ENCODE measurements at places on chromosomes 13 and 19.

GRCh38 chr13:33275916-33276315 lies 9.6 kb downstream of the STARD13 start:
- H3K4me1 ChIP-seq = peaks cover 13% of the 10 kb centered on the region
- no peaks in the 10 kb centered on the region for H3K36me3 ChIP-seq
- no peak overlapping the region for H3K4me3 ChIP-seq

DNA sequence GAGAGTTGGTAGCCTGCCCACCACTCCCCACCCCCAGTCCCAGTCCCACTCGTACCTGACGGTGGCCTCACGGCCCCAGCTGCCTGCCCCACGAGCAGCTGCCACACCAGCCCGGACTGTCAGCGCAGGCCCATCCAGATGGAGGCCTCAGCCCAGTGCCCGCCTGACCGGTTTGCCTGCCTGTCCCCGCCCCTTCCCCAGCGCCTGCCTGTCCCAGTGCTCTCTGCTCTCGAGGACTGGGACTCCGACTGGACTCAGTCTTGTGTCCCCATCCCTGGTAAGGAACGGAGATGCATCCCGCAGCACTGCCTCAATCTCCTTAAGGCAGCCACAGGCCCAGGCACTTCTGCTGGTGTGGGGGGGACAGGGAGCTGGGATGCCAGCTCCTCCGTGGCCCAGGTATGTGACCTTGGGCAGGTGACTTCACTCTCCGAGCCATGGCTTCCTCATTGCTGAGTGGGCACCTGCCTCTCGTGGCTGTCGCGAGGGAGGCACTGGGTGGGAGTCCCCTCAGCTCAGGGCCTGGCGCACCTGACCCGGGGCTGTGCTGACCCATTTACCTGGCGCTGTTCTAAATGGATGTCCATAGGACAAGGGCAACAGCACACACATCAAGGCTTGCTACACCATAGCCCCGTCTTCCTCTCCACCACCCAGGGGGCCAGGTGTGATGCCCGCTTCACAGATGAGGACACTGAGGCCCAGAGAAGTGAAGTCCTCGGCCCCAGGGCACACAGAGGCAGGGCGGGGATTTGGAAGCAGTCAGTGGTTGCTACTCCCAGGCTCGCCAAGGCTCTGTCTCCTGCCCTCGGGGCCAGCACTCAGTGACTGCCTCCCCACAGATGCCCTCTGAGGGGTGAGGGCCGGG lies at the start of gene NKPD1:
TSS of gene NKPD1 (minus strand) at position 113 of the 868 bp plus-strand sequence. CDS start 832 bp downstream, outside the sequence.
- H3K27ac ChIP-seq = no peak within 1 kb of the TSS
- H3K4me1 ChIP-seq = no peaks in the 10 kb centered on the region
- H3K36me3 ChIP-seq = no peaks in the 10 kb centered on the region
- DNase-seq = no peak
- no peaks in the 10 kb centered on the region for H3K27me3 ChIP-seq
- H3K4me3 ChIP-seq = no peak within 1 kb of the TSS

GRCh38 chr19:21491146-21491545 lies 14.3 kb upstream of the ZNF429 start:
- no peaks in the 10 kb centered on the region for H3K4me1 ChIP-seq
- no peak for DNase-seq
- no peaks in the 10 kb centered on the region for H3K27me3 ChIP-seq
- H3K4me3 ChIP-seq = no peak overlapping the region

- H3K27me3 ChIP-seq = no peaks in the 10 kb centered on the region
- H3K27ac ChIP-seq = no peak overlapping the region
- no peaks in the 10 kb centered on the region for H3K36me3 ChIP-seq
- no peaks in the 10 kb centered on the region for H3K4me1 ChIP-seq
These were observed 8.7 kb downstream of the CILP2 start for GRCh38 chr19:19546751-19547162.

- H3K27ac ChIP-seq = no peak overlapping the region
- H3K36me3 ChIP-seq = no peaks in the 10 kb centered on the region
- H3K4me3 ChIP-seq = no peak overlapping the region
- no peak for DNase-seq
These were observed 145.6 kb downstream of the TNFRSF19 start for GRCh38 chr13:23715762-23716235.

- H3K27ac ChIP-seq = no peak overlapping the region
- no peak for DNase-seq
- no peak overlapping the region for H3K4me3 ChIP-seq
- no peaks in the 10 kb centered on the region for H3K27me3 ChIP-seq
These were observed 558 bp upstream of the PPAN start for GRCh38 chr19:10105509-10106099.
